ENCODE measurements at places on chromosomes 5 and 9. TPM values are rescaled to one million over a fixed set of nuclear protein-coding genes. Genes with fewer than 3 reads are reported as not detected.
A peak's percentile ranks its signal among the peaks of the same experiment; 100 is the strongest.

Gene IFNB1
- not detected for total RNA-seq

Gene BHMT
- 0.36 TPM for total RNA-seq

- ATAC-seq, result no peak
Observed at GRCh38 chr9:117368684-117369230, 46.1 kb downstream of the ASTN2 start.

DNA sequence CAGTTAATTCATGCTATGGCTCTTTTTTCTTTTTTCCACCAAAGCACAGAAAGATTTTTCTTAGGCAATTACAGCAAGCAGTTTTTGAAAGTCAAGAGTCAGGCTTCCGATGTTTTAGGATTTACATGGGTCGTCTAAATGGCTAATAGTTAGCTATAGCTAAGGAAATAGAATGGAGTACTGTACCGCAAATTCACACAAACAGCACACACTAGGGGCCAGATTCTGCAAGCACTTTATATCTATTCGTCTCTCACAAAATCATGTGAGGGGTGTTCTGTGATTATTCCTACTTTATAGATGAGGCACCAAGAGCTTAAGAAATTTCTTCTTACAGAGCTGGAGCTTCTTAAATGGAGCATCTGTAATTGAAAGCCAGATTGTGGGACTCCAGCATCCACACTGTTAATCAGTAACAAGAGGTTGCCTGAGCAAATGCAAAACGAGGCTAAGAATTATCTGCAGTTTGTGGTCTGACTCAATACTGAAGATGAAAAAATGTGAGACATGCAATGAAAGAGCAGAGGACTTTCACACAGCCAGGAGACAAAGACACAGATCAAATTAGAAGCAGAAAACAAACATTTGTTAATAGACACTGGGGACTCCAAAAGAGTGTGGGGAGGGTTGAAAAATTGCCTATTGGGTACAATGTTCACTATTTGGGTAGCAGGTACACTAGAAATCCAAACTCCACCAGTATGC is 62.7 kb upstream of the CTXN3 start:
- ATAC-seq, result no peak

DNA sequence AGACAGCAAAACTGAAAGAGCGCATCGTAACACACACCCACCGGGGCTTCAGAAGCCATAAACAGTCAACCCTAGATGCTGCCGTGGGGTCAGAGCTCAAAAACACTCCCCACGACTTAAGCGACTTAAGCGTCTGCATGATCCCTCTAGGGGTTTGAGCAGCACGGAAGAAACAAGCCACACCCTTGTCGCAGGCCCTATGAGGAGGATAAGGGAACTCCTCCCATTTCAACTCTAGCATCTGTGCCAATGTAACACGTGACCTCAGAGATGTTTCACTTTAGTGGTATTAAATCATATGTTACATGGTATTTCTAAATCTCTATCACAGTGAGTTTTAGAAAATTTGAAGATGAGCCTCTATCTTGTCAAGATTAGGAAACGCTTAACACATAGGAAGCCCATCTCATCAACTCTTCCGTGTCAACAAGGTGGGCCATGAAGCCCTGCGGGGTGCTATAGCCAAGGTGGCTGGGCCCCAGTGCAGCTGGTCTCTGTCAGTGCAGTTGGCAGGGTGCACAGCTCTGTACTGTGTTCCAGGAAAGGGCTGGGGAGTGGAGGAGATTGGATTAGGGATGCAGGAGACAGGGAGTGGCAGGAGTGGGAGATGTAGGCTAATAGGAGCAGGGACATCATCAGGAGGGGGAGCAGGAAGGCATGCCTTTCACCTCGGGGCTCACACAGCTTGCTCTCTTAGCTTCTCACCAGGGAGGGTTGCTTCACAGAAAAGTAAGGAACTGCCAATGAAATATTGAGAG is 33.1 kb downstream of the ZCCHC9 start:
- no peak for ATAC-seq

GRCh38 chr9:36772449-36773403 is 200.0 kb downstream of the MELK start:
- ATAC-seq, result peak; percentile 48

- ATAC-seq, result no peak
Observed at GRCh38 chr5:24364711-24365110, 280.1 kb downstream of the CDH10 start.

- ATAC-seq, result no peak
Observed at GRCh38 chr5:132464156-132464939, 26.2 kb downstream of the IRF1 start.

DNA sequence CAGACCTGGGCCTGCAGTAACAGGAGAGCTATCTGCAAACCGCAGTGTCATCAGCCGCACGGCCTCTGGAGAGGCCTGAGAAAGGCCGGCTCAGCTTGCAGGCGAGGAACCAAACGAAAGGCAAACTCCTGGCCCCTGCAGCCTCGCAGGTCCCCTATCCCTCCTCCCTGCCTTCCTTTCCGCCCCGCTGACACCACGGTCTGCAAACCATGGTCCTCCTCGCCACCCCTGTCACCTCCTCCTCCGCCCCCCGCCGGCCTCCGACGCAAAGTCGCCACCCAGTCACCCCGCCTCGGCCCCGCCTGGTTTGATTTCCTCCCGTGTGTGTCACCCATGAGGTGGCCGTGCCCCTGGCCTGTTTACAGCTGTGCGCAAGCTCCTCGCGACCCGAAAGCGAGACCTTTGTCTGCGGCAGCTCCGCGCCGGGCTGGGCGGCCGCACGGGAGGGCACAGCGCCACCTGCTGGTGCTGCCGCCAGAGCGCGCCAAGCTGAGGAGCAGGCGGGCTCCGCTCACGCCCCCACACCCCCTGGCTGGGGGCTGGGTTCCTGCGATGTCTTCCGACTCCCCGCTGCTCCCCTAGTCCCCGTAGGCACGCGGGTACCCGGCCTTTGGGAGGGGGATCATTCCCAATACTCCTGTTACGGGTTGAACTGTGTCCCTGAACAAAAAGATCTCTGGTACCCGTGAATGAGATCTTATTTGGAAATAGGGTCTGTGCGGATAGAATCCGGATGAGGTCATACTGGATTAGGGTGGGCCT is 19.4 kb downstream of the GBGT1 start:
- peak; percentile 59 for ATAC-seq

- ATAC-seq, result no peak
Observed at GRCh38 chr9:11103525-11103924, 490.7 kb upstream of the PTPRD start.
